Stimulated activated CD8-positive, alpha-beta memory T cell treated with anti-CD3 and anti-CD28 coated beads, Interleukin-15, amount 100 ng/mL, for 24 hours (primary cell): ENCODE measurements at places on chromosomes 7 and 10.

- DNase-seq = no peak
These were observed 145.8 kb downstream of the FRMD4A start for GRCh38 chr10:14184841-14185315.

- DNase-seq = no peak
These were observed 65.5 kb downstream of the HPSE2 start for GRCh38 chr10:99170116-99170675.

DNA sequence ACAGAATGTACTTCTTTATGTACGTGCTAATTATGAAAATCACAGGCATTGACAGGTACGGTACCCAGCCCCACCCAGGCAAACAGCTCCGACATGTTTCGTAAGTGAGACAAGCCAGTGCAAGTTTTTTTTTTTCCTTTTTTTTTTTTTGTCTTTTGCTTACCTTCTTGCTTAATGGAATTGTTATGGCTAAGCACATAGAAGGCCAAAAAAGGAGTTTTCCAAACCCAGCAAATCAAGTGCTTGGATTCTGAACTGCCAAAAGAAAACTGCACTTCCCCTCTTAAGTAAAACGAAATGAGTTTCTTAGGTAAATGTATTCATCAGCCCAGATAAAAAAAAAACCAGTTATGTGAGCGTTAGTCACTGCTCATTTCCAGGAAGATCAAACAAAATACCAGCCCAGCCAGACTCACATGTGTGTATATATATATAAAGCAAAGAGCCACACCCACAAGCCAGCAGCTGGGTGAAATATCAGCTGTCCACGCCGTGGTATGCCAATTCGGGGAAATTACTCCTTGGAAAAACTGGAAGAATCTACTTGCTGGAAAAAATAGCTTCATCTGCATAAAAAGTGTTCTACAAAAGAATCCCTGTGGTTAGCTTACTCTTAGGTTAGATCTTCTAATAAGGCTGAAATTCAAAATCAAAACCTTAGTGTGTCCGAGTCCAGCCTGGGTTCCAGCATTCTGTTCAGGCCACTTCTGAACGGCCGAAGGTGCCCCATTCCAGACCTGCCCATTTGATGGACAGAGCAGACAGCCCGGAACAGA, 8.0 kb downstream of the KLF6 start:
- no peak for DNase-seq

GRCh38 chr7:42690794-42691639, 220.9 kb downstream of the C7orf25 start:
- no peak for DNase-seq

- no peak for DNase-seq
These were observed 324.2 kb downstream of the SH2D4B start for GRCh38 chr10:80861882-80862281.

DNA sequence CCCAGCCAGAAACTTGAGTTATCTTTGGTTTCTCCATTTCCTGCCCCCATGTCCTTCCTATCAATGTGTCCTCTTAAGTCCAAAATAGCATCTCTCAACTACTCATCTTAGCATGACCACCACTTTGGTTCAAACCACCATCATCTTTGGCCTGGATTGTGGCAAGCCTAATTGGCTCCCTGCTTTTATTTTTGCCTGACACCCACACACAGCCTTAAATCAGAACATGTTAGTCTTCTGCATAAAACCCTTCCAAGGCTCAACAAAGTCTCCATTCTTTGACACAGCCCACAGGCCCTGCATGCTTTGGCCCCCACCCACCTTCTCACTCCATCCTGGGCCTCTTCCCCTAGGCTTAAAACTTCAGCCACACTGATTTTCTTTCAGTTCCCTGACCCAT, 2.0 kb upstream of the TSPAN14 start:
- no peak for DNase-seq

DNA sequence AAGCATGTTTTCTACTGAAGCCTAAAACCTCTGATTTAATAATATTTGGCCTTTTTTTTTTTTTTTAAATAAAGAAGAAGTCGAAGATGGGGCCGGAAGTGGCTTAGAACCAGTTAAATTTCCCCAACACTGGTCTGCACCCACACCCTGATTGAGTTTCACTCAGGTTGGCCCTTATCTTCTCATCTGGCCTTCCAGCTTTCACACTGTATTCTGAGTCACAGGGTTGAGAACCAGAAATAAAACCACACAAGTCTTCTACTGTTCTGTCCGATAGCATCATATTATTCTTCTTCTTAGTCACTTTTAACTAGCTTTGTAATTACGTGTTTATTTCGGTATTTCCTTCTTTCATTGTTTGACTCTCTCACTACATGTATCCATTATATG, 9.9 kb downstream of the ZNF365 start:
- DNase-seq = no peak

DNA sequence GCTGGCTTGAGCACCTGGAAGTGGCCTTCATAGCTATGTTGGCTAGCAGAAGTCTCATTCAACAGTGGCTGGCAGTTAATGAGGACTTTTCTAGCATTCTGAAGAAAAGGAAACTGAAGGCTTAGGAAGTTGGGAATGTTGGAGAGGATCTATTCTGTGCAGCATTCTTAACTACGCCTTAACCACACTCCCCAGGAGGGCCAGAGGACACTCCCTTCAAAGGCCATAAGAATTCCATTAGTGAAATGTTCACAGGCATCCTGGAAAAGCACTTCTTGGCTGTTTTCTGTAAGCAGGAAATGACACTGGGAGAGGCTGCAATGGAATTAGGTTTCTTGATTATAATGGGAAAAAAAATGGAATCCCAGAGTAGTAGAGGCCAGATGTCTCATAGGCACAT, 188.9 kb downstream of the ARHGAP12 start:
- DNase-seq = no peak
